Right renal cortex interstitium (tissue), 3 donors: ENCODE measurements at places on chromosomes 3 and 15.
A peak's percentile ranks its signal among the peaks of the same experiment; 100 is the strongest.

GRCh38 chr3:11558002-11558401, 85.7 kb downstream of the VGLL4 start:
- no peak for DNase-seq

- DNase-seq = no peak
Measured at GRCh38 chr3:71195492-71195891, 388.0 kb downstream of the FOXP1 start.

GRCh38 chr15:70741107-70741531, 22.2 kb downstream of the UACA start:
- DNase-seq = no peak

DNA sequence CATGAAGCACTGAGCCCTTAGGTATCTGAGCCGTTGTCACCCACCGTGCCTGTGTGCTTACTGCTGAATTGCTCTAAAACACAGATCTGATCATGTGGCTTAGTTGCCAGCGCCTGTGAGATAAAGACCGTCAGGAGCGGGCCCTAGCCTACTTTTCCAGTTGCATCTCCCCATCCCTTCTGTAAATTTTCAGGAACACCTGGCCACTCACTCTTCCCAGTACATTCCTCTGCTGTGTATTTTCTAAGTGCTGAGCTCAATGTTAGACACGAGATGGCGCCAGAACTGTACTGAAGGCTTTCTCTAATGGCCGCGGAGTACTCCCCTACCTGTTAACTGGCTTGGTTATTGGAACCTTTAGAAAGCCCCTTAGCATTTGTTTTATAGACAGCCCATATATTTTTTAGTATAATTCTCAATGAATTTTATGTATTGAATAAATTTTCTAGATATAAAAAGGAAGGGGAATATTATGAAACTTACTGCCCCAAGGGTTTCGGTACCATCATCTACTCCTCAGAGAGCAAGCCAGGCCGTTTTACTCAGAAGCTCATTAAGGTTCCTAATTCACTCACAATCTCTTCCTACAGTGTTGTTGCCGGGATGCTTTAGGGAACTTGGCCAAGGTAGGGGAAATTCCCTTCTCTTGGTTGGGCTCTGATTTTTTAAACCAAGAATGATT, 16.7 kb upstream of the WNT7A start:
- peak; percentile 47 for DNase-seq

DNA sequence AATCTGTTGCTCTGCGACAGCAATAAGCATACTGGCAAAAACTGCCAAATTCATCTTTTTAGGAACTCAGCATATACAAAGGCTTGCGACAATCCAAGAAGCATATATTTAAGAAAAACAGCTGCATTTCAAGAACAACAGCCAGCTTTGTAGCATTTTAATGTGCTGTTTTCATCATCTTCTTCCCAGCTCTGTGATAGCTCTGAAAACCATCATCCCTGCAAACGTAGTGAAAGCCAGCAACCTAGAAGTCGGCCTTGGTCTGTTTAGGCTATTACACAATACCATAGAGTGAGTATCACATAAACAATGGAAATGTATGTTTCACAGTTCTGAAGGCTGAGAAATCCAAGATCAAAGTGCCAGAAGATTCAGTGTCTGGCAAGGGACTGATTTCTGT, 187.5 kb downstream of the NAALADL2 start:
- DNase-seq = no peak

DNA sequence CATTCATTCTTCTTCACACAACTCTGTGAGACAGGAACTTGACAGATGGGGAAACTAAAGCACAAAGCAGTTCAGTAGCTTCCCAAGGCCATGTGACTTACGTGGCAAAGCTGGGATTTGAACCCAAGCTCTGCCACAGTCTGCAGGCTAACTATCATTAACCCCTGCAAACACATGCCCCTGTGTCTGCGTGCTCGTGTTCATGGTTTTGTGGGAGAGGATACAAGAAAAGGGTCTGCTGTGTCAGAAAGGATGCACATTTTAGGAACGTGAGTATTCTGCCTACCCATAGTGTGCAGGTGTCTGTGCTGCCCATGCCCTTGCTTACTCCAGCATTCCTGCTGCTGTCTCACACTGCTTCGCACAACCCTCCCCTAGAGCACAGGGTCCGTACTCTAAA, 137.0 kb downstream of the CHDH start:
- DNase-seq = no peak

- no peak for DNase-seq
Measured at GRCh38 chr3:111924283-111924682, 54.5 kb upstream of the ABHD10 start.

DNA sequence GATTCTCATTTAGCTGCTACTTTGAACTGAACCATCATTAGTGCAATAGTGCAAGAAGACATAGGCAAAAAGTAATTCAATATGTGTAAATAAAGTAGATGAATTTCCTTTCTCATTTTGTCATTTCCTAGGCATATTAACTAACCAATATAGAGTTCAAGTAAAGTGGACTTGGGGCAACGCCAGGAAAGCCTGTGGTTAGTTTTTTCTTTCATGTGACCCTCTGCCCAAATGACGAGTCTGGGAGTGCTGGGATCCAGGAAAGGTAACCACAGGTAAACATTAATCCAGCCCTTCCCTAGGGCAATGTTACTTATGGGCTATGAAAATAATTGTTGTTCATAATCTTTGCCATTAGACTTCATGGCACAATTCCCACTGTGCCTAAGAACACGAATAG, 181.0 kb downstream of the VPS13C start:
- no peak for DNase-seq

DNA sequence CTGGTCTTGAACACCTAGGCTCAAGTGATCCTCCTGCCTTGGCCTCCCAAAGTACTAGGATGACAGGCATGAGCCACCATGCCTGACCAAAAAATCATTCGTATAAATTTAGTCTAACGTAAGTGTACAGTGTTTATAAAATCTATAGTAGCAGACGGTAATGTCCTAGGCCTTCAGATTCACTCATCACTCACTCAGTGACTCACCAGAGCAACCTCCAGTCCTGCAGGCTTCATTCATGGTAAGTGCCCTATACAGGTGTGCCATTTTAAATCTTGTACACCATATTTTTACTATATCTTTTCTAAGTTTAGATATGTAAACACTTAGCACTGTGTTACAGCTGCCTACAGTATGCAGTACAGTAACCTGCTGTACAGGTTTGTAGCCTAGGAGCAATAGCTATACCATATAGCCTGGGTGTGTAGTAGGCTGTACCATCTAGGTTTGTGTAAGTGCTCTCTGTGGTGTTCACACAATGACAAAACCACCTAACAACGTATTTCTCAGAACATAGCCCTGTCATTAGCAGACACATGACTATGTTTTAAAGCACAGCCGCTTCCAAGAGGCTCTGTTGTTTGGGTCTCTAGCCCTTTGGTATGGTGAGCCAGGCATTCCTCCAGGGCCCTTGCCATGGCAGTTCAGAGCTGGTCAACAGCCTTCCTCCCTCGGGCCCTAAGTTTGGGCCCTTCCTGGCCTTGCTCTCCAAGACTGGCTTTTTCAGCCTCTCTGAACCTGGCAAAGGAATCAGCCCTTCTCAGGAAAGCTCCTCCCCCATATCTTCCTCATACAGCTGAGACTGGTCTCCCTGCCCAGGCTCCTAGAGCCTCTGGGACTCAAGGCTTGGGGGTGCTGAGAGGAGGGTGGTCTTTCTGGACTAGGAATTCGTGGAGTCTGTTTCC, 1.9 kb upstream of the CCDC9B start:
- DNase-seq = no peak

DNA sequence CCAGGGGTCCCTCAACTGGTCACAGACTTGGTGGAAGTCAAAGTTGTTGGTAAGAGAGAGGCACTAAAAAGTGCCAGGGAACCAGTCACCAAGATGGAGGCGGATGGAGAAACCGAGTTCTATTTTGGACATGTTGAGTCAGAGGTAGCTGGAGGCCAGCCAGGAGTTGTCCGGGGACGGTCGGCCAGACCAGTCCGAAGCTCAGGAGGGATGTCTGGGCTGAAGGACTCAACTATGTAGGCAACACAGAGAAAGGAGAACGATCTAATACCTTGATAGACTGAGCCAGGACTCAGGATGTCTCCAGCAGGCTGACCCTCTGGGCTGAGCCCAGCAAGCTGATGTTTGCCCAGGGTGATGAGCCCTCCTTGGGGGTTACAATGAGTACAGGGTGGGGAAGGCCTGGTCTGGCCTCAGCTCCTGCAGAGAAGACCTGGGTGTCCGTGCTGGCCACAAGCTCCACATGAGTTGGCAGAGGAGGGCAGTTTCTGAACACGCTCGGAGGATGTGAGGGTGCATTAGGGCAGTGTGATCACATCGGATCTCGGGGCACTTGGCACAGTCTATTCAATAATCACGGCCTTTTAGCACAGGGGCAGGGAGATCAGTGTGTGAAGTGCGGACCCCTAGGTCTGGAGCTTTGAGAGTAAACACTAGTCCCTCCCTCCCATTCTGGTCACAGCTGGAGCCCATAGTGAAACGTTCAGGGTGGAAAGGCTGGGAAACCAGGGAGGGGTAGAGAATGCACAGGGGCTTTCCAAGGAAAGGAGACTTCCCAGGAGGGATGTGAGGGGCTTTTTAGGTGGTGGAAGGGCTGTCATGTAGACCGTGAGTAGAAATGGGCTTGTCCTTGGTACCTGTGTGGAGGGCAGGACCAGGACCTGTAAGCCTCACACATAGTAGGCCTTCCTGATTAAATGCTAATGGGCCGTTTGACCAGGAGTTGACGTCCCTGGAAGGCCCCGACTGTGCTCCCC, 111.9 kb downstream of the ETFA start:
- no peak for DNase-seq

DNA sequence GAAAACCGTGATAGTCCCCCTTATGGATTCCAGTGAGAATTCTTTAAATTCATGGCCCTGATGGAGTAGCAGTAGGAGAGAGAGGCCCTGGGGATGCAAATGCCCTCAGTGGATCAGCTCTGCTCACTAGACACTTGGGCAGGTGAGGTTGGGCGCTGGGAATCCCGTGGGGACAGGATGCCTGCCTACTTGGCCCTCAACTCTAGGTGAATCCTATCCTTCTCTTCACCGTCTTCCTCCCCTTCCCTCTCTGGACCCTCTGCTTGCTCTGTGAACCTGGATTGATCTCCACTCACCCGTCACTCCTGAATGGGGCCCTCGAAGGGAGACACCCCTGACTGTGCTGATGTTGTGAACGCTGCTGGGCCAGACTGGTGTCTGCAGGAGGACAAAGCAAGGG, 77.4 kb downstream of the SEC22A start:
- DNase-seq = no peak

- no peak for DNase-seq
Measured at GRCh38 chr3:50157827-50158529, 2.9 kb downstream of the SEMA3F start.

DNA sequence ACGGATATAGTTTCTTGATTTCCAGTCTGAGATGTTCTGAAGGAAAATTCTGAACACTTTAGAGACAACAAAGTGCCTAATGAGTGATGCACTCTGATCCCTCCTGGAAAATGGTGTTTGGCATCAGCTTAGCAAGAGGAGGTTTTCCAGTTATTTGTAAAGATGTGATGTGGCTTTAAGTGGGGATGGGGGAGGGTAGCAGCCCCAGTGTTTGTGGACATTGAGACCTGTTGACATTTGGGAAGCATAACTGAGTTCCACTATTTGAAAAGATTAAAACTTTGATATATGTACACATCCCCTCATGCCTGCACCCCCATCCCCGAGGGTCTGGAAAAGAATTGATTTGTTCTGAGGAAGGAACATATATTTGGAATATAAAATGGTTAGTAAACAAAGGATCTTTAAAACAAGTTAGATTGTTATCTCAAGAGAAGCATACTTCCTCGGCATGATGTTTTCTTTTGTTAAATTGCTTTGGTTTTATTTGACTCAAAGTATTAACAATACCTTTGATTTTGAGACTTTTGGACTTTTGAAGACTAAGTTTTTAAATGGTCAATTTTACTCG, 6.5 kb downstream of the IGF1R start:
- DNase-seq = no peak

DNA sequence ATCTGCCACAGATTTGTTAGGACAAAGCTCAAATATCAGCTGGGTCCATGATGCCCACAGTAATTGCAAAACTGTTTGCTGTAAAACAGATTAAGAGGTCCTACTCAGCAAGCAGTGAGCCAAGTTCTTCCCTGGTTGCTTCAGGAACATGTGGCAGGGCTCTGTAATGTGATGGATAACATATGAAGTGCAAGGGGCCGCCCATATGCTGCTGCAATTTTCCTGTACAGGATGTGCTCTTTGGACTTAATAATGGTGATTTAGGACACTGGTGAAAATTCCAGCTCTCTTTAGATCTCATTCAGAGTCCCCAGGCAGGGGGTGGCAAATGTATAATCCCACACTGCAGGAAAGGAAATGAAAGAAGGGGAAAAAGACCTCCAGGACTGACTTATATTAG, 289.4 kb downstream of the LSAMP start:
- DNase-seq = no peak

DNA sequence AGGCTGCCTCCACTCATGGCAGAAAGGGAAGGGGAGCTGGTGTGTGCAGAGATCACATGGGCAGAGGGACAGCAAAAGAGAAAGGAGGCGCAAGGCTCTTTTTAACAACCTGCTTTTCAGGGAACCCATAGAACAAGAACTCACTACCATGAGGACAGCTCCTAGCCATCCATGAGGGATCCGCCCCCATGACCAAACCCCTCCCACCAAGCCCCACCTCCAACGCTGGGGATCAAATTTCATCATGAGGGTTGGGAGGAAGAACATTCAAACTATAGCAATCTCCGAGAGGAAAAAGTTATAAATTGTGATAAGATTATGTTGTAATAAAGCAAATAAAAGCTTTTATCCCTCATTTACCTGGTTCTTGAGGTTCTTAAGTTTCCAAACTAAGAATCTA, 84.7 kb upstream of the LMCD1 start:
- no peak for DNase-seq

DNA sequence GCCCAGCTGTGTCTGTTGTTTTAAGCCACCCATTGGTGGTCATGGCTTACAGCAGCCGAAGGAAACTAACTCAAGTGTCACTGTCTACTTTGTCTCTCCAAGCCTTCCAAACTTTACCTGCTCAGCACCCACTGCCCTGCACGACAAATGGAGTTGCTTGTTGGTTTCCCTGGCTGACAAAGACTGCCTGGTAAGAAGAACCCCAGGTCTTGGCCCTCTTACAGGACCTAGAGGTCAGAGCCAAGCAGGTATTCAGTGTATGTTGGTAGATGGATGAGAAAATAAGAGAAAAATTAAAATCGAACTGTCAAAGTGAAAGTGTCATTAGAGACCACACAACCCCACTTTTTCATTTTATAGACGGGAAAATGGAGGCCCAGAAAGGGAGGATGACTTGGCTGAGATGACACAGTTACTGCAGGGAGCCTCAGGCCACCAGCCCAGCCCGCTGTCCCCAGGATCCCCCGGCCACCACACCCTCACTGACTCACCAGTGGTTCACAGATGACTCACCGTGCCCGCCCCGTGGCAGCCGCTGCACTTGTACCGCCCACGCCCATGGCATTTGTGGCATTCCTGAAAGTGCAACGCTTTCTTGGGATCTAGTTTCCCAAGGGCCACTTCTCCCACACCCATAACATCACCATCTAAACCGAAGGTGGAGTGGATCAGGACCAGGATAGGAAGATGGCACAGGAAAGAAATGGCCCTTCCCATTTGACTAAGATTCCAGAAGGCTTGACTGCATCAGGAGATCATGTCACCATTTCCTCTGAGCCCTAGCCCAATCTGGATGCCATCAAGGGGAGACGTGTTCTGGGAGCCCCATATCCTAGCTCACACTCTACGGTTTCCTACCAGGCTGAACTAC, 15.2 kb downstream of the SSUH2 start:
- DNase-seq = no peak

- DNase-seq = no peak
Measured at GRCh38 chr3:28623106-28623505, 274.5 kb upstream of the AZI2 start.

GRCh38 chr3:177358977-177359592, 161.8 kb upstream of the TBL1XR1 start:
- DNase-seq = no peak

- no peak for DNase-seq
Measured at GRCh38 chr15:23081271-23081670, 41.9 kb upstream of the TUBGCP5 start.
